ENCODE measurements at places on chromosomes 11 and 22.
A peak's percentile ranks its signal among the peaks of the same experiment; 100 is the strongest.

DNA sequence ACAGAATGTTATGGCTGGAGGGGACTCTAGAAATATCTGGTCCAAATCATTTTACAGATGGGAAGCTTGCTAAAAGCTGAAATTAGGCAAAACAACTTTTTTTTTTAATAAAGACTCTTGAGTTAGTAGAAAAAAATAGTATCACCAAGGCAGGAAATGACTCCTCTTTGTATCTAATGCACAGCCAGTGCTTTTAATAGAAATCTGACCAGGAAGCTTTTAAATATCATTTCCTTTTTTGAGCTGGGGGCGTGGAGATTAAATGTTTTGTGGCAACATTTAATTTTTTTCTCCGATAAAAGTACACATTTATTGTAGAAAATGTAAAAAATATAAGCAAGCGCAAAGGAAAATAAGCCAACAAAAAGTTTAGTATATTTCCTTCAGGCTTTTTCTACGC lies 22.5 kb downstream of the TRAF6 start:
- DNase-seq, result no peak

DNA sequence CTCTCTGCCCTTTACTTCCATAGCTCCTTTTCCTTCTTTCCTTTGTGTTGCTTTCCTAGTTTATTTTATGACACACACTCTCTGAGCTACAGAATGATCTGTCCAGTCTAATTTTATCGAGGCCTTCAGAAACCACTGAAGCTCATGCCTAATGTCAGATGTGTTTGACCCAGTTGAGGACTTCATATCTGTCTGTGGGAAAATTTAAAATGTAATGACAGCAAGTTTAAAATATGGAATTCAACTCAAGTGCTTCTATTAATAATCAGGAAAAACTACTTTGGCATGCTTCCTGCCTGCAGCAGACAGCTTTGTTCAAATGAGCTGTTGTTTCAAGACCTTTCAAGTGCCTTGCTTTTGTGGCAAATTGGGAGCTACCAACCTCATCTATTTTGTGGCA lies 261.8 kb upstream of the MTNR1B start:
- no peak for DNase-seq

GRCh38 chr11:95296621-95297025 lies 65.6 kb upstream of the SESN3 start:
- peak; percentile 17 for DNase-seq

DNA sequence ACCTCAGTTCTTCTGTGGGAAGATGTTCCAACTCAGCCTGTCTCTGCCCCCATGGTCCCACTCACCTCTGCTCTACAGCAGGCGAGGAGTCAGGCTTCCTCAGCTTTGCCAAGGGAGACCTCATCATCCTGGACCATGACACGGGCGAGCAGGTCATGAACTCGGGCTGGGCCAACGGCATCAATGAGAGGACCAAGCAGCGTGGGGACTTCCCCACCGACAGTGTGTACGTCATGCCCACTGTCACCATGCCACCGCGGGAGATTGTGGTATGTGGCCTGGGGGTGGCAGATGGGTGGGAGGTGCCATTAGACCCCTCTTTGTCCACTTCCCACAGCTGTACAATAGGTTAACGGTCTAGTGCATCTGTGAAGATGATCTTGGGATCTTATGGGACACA lies 73.3 kb downstream of the MYO7A start:
- DNase-seq, result no peak

- DNase-seq, result peak; percentile 64
These were observed 1.7 kb upstream of the ALX4 start for GRCh38 chr11:44311339-44312261.

GRCh38 chr11:114065094-114065493 lies 5.6 kb downstream of the ZBTB16 start:
- no peak for DNase-seq

- DNase-seq, result no peak
These were observed 7.8 kb upstream of the DUSP18 start for GRCh38 chr22:30675436-30675835.
